ENCODE measurements at places on chromosomes 1 and 21.

DNA sequence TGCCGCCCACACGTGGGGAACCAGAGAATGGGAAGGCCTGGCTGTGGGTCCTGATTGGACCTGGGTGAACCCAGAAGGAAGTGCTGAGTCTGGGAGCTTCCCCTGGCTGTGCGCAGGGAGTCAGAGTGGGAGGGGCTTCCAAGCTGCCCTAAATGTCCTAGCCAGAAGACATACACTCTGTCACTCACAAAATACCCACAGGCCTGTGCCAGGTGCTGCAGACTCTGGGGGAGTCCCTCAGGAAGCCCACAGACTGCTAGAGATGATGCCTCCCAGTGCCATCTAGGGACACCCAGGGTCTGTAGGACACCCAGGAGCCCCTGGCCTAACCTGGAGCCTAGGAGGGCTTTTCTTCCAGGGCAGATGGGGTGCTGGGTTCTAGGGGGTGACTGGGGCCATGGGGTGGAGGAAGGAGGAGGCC is 33.7 kb upstream of the LRP8 start:
- no peak for DNase-seq

DNA sequence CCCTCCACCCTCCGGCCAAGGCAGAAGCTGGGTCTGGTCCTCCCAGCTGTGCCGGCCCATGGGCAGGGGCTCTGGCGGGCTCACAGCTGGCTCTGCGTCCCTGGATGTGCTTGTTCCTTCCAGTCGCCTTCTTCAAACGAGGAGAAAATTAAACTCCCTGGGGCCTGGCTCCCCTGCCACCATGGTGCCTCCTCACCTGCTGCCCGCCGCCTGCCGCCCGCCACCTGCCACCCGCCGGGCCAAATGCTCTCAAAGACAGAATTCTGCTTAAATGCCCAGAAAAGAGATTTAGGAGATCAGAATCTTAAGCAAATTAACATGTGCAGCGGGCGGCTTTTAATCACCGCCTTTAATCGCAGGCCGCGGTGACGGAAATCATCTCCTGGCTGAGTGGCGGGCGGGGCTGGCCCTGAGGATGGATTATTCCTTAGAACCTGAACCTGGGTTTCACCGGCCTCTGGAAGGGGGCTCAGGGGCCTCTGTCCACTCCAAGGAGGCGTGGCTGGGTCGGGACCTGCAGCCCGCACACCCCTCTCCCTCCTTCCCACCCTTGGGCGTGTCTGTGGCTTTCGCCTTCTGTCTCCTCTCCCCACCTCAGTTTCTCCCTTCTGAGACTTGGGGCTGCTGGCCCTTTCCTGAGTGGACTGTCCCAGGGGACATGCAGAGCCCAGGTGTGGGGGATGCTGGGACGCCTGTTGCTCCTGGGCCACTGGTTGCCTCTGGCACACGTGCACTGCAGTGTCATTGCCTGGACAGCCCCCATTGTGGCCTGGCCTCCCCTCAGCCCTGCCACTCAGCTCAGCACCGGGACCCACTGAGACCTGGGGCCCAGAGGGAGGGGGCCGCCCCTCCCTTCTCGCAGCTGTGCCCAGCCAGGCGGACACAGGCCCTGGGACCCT is 10.5 kb upstream of the PLCH2 start:
- DNase-seq: no peak

- no peak for DNase-seq
These were observed 30.7 kb downstream of the JAK1 start for GRCh38 chr1:64935551-64936155.

DNA sequence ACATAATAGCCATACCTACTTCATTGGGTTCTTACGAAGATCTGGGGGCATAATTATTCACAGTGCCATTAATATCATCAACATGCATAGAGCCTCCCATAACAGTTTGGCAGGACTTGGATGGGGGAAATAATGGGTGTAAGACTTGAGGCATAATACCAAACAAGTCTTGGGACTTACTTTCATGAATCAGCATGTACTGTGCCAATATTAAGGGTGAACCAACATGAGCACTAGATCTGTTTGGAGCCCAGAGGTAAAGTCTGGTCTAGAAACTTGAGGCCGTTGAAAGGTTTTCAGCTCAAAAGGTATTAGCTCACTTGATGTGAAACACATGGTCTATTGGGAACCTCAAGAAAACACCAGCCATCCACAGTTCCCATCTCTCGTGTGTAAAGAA is 56.7 kb upstream of the ZC3H11B start:
- no peak for DNase-seq

DNA sequence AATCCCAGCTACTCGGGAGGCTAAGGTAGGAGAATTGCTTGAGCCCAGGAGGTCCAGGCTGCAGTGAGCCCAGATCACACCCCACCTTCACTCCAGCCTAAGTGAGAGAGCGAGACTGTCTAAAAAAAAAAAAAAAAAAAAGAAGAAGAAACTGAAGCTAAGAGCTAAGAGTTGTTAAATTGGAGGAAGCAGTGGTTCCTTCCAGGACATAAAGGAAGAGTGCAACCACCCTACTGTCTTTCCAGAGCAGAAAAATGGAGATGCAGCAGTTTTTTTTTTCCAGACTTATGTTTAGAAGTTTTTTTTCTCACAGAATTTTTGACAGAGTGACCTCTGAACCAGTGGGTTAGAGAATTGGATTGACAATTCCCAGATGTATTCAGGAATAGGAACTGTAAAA is 88.7 kb downstream of the HLX start:
- DNase-seq: no peak

GRCh38 chr1:234495231-234495990 is 16.4 kb upstream of the TARBP1 start:
- DNase-seq: peak; percentile 58

- no peak for DNase-seq
These were observed 236.9 kb downstream of the RERE start for GRCh38 chr1:8580566-8580965.

DNA sequence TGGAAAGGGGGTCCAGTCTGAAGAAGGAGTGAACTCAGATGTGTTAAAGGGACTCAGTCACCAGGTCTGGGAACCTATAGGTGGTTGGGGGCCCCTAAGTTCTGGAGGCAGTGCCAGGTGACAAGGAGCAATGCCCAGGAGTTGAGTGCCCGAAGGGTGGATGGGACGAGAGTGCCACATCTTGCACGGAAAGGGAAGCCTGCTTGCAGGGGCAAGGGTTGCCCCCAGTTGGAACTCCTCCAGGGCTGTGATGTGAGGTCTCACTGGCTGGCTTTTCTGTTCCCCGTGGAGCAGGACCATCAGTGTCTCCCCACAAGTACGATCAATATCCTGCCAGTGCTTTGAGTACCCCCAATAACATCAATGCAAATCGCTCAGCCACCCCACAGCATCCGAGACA is 107.3 kb downstream of the TOMM20 start:
- DNase-seq: no peak

GRCh38 chr1:161962091-161962887 is 61.4 kb downstream of the OLFML2B start:
- no peak for DNase-seq

GRCh38 chr1:13703558-13704490 is 3.8 kb downstream of the PRDM2 start:
- no peak for DNase-seq

GRCh38 chr1:109705411-109705810 is 6.6 kb upstream of the GSTM5 start:
- no peak for DNase-seq

GRCh38 chr21:38350684-38351083 is 93.9 kb downstream of the KCNJ15 start:
- DNase-seq: no peak

DNA sequence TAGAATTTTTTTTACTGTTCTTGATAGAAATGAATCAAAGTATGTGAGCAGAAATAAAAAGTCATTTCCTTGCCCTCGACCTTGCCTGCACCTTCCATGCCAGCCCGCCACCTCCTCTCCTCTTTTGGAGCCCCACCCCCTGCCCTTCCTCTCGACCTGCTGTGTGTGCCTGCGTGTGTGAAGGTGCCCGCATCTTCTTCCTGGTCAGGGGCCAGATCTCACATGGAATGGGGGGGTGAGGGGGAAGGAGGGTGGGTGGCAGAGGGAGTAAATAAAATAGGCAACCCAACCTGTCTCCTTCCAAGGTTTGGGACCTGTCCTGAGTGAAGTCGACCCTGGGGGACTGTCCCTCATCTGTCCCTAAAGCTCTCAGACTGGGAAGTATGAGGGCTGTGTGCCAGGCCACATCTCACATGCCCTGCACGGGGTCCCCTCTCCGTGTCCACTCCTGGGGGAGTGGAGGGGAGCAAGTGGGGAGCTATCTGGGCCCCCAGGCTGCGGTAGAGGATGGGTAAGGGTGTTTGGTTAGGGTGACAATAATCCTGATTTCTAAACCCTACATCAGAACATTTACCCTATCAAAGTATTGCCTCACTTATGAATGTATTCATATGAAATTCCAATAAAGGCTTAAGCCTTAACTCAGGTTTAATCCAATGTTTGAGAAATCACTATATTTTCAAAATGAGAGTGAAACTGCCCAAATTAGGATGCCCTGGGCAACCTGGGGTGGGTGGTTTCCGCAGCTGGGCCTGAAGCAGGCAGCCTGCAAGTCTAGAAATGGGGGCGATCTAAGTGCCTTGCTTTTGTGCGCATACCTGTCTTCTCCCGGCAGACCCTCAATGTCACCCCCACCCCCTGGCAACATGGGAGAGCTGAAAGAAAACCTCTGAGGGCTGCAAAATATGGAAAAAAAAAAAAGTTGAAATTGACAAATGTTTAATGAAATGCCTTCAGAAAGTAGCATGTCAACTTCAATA is 15.4 kb downstream of the AMPD2 start:
- peak; percentile 1 for DNase-seq

DNA sequence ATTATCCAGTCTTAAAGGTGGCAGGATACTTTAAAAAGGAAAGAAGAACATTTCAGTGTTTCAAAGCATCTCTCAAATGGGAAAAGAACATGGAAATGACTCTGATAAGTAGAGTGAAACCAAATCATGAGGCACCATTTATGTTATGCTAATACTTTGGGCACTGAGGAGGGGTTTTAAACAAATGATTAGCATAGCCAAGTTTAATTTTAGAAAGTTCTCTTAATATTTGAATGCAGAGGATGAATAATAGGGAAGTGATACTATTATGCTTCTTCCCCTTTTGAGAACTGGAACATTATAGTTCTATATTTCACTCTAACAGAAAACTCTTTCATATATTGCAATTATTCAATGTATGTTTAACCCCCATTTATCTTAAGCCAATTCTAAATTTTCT is 1181.9 kb upstream of the PRMT6 start:
- no peak for DNase-seq

- no peak for DNase-seq
These were observed 110.9 kb upstream of the C1orf174 start for GRCh38 chr1:4010814-4011605.

DNA sequence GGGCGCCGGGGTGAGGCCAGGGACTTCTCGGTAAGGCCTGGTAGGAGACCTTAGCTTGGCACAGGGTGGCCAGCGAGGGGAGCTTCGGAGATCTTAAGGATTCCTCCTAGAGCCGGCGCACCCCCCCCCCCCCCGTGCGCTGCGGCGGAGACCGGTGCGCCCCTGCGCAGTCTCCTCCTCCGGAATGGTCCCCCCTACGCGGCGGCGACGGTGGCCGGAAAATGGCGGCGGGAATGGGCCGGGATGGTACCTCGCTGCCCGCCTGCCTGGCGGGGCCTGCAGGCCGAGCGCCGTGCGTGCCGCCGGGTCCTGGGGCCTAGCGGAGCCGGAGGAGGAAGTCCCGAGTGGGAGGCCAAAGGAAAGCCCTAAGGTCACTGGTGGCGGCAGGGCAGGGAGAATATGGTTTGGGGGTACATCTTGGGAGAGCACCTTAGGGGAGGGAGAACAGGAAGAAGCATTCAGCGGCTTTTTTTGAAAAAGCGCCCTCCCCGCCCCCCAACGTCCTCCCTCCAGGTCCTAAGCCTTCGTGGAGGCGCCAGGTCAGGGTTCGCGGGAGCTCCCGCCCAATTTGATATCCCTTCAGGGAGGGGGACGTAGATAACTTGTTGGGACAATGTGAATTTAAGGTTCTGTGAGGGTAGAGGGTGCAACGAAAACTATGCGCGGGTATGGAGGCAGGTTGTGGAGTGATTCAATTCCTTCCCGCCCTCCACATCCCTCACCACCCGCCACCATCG is 429 bp downstream of the SRRM1 start:
- DNase-seq: peak; percentile 24

DNA sequence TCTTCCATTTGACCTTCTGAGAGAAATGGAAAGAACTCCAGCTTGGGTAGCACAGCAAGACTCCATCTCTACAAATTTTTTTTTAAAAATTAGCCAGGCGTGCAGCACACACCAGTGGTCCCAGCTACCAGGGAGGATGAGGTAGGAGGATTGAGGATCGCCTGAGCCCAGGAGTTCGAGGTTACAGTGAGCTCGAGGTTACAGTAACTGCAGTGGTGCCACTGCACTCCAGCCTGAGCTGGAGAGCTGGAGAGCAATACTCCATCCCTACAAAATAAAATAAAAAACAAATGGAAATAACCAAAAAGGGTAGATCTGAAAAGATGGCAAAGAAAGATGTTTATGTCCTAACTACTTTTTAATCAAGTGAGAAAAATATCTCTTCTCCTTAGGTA is 14.5 kb downstream of the POGZ start:
- DNase-seq: no peak

- no peak for DNase-seq
These were observed 121.2 kb upstream of the SGIP1 start for GRCh38 chr1:66412704-66413103.

DNA sequence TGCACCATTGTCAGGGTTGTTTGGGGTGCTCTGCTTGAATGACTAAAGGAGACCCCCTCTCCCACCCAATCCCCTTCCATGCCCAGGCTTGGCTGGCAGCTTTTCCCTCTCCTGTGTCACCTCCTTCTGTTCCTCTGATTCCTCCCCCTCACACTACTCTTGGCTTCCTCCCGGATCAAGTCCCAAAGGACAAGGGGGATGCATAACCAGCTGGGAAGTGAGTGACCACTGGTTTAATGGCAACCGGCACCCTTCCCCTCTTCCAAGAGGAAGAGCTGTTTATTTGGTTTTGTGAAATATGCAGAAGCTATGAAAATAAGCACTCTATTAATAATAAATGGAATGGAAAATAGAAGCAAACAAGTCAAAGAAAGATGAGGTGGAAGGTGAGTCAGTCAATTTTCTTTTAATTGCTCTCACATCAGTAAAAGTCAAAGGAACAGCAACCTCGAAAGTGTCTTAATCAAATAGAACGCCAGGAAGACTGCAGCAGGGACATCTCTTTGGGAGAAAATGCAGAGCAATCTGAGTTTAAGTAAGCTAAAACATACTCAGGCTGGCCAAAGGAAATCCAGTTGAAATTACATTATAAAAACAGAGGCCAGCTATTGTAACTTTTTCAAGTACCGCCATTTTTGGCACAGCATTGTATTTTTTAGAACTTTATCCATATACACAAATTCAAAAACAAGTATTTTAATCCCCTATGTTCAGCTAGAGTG is 322.5 kb downstream of the SIPA1L2 start:
- no peak for DNase-seq

GRCh38 chr1:41152622-41153044 is 89.5 kb downstream of the SCMH1 start:
- DNase-seq: no peak

- DNase-seq: no peak
These were observed 17.7 kb upstream of the ADGRB2 start for GRCh38 chr1:31781756-31782371.
